ENCODE measurements at places on chromosomes 12 and 14.

- no peak for DNase-seq
Measured at GRCh38 chr14:69629225-69630127, 18.1 kb downstream of the SUSD6 start.

DNA sequence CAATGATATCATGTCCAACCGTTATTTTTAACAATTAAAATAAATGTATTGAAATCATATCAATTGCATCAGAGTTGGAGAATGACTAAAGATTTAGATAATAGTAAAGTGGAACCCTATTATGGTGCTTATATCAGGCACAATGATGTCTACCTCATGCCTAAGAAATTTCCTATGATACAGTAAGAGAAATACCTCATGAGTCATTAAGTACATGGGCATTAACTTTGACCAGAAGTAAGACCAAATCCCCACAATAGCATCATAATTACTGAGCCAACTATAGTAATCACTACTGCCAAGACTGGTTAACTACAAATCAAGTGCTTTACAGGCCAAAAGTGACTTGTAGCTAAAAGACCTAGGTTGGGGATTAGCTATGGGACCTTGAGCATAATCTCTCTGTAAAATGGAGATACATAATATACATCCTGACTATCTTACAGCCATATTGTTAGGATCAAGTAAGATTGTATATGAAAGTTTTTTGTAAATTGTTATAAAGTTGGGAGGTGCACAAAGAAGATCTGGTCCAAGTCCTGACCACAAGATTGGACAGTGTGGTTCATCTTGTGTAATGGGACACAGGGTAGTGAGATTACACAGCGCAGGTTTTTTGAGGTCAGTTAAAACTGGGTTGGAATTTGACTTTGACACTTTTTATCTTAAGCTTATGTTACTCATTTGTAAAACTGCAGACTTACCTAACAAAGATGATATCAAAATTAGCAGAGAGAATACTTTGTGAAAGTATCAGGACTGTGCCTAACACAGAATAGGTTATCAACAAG, 60.5 kb downstream of the ERGIC2 start:
- peak; percentile 83 for DNase-seq

DNA sequence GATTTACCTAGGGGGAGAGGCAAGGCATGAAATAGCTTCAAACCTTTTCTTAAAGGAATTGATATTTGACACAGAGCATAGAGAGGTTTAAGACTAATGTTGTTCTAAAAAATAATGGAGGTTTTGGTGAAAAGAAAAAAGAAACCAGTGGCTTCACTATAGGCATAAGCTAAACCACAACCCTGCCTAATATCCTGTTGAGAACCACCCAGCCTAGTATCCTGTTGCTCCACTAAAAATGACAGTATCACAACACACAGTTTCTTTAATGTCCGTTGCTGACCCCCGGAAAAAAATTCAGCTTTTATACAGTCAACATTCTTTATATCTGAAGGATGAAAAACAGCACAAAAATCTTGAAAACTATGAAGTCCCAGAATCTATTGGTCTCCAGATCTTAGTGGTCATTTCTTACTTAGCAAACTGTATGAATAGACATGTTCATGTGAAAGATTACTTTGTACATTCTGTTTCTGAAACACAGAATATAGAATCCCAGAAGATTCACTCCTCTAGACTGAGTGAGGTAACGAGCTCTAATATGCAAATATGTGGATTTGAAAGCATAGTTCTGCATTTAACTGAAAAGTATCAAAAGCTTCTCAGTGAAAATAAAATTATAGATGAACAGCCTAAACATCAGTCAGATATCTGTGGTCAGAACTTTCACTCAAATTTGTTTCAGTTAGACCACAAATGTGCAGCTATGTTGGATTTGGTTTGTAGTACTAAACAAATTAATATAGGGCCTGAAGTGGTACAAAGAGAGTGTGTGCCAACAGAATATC, 40.5 kb downstream of the GALC start:
- no peak for DNase-seq

DNA sequence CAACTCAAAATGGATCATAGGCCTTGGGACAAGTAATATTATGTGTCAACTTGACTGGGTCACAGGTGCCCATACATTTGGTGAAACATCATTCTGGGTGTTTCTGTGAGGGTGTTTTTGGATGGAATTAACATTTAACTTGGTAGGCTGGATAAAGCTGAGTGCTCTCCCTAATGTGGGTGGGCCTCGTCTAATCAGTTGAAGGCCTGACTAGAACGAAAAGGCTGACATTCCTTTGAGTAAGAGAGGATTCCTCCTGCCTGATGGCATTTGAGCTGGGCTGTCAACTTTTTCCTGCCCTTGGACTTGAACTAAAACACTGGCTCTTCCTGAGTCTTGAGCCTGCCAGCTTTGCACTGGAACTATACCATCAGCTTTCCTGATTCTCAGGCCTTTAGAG, 93.4 kb upstream of the ESRRB start:
- no peak for DNase-seq

DNA sequence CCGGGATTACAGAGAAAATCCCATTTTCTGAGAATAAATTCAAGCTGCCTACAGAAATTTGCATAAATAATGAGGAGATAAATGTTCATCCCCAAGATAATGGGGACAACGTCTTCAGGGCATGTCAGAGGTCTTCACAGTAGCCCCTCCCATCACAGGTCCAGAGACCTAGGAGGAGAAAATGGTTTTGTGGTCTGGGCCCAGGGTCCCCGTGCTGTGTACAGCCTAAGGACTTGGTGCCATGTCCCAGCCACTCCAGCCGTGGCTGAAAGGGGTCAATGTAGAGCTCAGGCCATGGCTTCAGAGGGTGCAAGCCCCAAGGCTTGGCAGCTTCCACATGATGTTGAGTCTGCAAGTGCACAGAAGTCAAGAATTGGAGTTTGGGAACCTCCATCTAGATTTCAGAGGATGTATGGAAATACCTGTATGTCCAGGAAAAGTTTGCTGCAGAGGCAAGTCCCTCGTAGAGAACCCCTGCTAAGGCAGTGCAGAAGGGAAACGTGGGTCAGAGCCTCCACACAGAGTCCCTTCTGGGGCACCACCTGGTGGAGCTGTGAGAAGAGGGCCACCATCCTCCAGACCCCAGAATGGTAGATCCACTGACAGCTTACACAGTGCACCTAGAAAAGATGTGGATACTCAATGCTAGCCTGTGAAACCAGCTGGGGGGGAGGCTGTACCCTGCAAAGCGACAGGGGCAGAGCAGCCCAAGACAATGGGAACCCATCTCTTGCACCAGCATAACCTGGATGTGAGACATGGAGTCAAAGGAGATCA, 176.3 kb downstream of the RASSF9 start:
- no peak for DNase-seq

DNA sequence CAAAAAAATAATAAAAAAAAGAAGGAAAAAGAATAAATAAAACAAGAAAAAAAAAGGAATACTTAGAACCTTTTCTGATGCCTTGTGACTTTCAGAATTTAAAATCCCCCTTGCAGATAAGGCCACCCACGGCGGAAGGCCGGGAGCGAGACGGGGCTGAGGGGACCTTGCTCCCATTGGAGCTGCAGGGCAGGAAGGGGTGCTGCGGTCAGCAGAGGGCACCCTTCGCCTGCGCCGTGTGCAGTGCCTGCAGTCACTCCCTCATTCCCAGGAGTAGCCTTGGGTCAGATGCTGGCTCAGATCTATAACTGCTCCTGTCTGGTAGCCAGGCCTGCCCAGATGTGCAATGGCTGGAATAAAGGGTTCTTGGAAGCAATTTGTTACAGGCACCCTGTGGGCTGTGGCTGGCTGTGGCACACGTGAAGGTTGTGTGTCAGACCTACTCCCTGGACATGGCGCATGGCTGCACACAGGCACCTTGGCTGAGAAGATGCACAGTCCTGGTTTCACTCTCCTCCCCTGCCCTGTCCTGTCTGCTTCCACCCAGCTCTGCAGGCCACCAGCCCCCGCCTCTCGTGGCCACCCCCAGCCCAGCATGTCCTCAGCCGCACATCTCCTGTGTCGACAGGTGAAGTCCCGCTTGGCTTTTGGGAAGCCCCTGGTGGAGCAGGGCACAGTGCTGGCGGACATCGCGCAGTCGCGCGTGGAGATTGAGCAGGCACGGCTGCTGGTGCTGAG, 13.4 kb upstream of the ALDH2 start:
- peak; percentile 41 for DNase-seq

DNA sequence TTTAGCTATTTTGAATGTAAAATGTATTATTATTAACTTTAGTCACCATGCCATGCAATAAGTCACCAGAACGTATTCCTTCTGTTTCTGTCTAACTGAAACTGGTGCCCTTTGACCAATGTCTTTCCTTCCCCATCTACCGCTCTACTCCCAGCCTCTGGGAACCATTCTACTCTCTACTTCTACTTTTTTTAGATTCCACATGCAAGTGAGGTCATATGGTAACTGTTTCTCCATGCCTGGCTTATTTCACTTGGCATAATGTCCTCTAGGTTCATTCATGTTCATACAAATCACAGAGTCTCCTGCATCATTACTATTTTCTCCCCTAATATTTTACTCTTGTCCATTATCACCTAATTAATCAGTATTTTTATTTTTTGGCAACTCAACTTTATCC, 160.1 kb downstream of the TMX1 start:
- DNase-seq, result no peak

GRCh38 chr14:23450379-23450778, 14.9 kb upstream of the MYH7 start:
- no peak for DNase-seq

- no peak for DNase-seq
Measured at GRCh38 chr14:102295270-102295669, 9.7 kb downstream of the MOK start.

DNA sequence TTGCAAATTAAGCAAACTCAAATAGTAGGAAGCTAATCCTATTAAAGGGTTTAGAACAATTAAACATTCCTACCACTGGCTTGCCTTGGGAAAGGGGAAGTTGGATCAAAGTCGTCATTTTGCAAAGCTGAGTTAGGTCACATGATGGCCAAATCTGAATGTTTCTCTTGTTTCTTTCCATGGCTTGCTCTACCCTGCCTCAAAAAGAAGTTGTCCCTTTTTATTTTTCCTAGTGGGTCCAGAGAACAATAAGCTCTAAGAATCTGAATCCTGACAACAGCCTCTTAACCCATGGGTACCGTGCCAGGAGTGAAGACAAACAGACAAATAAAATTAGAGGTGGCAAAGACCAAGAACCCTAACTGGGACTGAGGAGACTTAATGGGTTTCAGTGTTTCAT, 26.2 kb upstream of the NPFF start:
- DNase-seq, result no peak

DNA sequence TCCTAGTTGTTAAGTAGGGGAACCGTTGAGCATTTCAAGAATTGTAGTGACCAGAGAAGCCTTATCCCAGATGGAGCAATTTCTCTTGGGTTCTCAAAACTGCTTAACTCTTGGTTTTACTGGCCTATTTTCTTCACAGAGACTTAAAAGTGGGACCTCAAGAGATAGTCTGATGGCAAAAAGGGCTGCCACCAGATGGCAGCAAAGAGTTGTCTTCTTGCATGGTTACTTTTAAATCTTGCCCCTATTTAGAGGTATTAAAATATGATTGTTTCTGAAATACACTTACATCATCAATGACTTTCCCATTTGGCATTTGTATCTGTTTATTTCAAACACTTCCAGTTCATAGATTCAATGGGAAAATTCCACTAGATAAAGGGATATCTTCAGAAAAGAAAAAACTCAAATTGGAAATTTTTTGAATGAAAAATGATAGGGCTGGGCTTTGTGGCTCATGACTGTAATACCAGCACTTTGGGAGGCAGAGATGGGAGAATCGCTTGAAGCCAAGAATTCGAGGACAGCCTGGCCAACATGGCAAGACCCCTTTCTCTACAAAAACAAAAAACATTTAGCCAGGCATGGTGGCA, 69.9 kb upstream of the CNTN1 start:
- peak; percentile 53 for DNase-seq

DNA sequence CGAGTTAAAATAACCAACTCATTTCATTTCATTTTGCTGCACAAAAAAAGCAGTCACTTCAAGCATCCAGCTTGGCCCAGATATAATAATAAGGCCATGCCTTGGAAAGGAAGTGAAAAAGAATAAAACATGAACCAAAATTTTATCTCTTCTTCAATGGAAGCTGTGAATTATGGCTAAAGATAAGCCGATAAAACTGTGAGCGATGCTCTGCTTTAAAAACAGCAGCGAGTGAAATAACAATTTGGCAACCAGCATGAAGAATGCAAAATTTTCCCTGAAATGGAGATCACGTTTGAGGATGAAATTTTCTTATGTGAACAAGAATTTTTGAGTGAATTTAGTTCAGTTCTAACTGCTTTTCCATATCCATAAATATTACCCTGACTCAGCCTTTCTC, 70.4 kb downstream of the KCNC2 start:
- no peak for DNase-seq

- DNase-seq, result no peak
Measured at GRCh38 chr12:41293011-41293410, 104.9 kb downstream of the PDZRN4 start.

GRCh38 chr12:56980268-56980667, 22.9 kb upstream of the RDH16 start:
- no peak for DNase-seq

GRCh38 chr14:95265106-95266094, 54.3 kb downstream of the CLMN start:
- peak; percentile 99 for DNase-seq

DNA sequence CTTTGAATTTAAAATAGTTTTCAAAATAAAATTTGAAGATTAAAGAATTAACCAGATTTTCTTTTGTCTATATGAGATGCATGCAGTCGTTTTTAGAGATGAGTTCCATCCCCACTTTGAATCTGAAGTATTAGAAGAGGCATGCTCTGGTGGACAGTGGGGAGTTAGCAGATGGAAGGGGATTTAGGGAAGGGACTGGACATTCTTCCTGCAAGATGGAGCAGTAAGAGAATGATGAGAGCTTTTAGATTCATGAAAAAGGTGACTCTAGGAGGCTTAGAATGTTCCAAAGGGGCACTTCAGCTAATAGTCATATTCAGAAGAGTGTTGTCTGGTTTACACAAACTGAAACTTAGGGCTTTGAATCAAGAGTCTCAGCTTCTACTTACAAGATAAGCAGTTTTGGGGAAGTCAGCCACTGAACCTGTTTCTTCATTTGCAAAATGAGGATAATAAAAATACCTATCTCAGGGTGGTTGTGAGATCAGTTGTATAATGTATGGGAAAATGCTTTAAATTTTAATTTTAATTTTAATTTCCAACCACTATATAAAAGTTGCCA, 3.7 kb downstream of the ZBTB1 start:
- DNase-seq, result no peak

DNA sequence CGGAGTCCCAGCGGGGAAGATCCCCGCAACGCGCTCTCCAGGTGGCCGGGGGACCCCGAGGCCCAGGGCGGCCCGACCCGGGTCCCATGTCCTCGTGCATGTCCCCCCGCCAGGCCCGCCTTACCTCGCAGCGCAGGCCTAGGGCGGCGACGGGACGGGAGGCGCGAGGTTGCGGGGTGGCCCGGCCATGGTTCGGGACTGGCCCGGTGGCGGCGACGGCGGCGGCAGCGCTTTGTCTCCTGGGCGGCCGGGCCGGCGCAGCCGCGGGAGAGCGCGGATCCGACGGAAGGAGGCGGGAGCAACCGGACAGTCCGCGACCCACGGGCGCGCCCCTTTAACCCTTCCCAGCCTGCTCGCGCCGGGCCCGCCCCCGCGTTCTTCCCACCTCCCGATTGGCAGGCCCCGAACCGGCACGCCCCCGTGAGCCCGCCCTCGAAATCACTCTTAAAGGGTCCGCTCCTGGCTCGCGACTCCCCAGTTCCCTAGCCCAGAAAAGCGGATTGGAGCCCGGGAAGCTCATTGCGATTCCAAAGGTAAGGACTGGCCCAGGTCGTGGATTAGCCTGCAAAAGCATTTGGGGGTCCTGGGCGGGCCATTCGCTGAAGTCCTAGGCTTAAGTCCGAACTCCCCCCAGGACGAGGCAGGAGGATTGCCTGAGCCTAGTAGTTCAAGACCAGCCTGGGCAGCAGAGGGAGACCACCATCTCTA, at the start of gene PHETA1:
PHETA1 (minus strand) TSS at position 308 of the 708 bp plus-strand sequence. CDS start 5,668 bp downstream, outside the sequence.
- peak; percentile 84 for DNase-seq

All from fibroblast of upper back skin (primary cell).